T-helper 17 cell (primary cell): ENCODE measurements at places on chromosomes 1 and 21.

DNA sequence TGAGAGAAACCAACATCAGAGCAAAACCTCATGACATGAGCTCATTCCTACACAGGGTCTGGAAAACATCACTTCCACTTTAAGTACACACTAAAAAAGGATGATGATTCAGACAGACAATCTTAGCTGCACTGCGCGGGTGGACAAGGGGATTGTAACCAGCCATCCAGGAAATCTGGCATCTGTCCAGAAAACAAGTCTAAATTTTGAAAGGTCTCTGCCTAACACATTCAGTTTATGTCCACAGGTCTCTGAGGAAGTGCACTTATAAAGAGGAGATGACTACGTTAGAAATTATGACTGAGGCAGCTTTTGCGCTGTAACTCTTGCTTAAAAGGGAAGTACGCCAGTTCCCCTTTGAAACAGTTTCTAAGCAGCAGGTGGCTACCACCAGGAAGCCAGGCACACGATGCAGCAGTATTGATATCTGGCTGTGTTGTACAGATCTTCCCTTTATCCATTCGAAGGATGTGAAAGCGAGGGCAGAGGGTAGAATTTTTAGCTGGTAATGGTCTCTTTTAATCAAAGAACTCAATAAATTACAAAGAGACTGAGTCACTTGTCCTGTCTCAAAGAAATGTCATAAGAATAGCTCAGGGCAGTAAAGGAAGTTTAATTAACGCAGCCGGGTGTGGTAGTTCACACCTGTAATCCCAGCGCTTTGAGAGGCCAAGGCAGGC lies 128.0 kb downstream of the SETD4 start:
- no peak for DNase-seq

DNA sequence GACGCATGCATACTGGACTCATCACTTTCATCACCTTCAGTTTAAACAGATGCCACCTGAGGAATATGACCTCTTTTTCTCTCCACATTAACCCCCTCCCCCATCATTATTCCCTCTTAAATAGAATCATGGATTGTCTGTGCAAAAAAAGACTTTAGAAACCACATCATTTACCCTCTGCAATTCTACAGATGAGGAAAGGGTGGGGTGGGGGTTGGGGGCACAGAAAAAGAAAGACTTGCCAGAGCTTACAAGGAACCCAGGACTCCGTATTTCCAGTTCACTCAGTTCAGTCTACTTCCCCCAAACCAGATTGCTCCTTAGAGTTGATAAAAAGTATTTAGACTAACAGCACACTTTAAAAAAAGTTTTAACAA lies 26.2 kb upstream of the NFIA start:
- no peak for DNase-seq

DNA sequence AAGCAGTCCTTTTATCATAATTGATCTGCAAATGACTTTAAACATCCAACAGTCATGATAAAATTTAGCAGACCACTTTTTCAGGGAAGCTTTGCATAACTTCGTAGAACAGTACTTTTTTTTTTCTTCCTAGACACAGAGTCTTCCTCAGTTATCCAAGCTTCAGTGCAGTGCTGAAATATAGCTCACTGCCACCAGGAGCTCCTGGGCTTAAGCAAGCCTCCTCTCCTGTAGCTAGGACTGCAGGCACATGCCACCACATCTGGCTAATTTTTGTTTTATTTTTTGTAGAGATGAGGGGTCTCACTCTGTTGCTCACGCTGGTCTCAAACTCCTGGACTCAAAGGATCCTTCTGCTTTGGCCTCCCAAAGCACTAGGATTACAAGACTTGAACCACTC lies 3.8 kb downstream of the F13B start:
- no peak for DNase-seq

DNA sequence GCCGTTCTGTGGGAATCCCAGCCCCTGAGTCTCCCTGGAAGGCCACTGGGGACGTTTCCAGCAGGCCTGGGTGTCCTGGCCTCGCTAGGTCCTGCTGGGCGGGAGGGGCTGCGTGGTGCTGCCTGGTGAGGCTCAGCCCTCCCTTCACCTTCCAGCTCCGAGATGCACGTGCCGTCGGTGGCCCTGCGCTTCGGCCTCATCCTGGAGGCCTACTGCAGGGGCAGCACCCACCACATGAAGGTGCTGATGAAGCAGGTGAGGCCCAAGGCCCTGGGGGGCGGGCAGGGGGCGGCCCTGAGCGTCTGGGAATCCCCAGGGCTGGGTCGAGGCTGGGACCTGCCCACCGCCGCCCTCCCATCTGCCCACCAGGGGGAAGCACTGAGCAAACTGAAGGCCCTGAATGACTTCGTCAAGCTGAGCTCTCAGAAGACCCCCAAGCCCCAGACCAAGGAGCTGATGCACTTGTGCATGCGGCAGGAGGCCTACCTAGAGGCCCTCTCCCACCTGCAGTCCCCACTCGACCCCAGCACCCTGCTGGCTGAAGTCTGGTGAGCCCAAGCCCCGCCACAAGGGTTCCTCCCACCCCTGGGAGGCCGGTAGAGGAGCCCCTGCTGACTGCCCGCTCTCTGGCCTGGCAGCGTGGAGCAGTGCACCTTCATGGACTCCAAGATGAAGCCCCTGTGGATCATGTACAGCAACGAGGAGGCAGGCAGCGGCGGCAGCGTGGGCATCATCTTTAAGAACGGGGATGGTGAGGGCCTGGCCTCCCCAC lies 70.3 kb downstream of the PIK3CD start:
- DNase-seq: peak; percentile 74

DNA sequence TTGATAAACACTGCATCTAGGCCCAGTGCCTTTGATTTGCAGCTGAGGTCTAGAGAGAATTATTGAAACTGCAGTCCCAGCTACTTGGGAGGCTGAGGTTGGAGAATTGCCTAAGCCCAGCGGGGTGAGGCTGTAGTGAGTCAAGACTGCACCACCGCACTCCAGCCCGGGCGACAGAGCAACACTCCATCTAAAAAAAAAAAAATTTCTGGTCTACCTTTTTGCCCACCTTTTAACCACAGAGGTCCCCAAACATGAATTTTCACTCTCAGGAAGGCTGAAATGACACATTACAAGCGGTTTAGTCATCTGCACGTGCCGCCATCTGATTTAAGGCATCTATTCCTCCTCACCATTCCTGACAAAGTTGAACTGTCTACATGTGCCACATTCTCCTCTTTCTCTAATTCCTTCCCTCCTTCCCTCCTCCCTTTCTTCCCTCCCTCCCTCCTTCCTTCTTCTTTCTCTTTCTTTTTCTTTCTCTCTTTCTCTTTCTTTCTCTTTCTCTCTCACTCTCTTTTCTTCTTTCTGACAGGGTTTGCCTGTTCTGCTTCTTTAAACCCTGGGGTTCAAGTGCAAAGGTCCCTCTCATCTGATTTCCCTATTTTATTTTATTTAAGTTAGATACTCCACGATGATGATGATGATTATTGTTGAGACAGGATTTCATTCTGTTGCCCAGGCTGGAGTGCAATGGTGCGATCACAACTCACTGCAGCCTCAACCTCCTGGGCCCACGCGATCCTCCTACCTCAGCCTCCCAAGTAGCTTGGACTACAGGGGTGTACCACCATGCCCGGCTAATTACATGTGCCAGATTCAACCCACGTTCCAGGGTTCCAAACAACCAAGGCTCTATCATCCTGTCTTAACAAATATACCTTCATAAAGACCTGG lies 3.0 kb upstream of the SOD1 start:
- no peak for DNase-seq

- no peak for DNase-seq
These were observed 27.4 kb upstream of the FOXD3 start for GRCh38 chr1:63294803-63295594.

DNA sequence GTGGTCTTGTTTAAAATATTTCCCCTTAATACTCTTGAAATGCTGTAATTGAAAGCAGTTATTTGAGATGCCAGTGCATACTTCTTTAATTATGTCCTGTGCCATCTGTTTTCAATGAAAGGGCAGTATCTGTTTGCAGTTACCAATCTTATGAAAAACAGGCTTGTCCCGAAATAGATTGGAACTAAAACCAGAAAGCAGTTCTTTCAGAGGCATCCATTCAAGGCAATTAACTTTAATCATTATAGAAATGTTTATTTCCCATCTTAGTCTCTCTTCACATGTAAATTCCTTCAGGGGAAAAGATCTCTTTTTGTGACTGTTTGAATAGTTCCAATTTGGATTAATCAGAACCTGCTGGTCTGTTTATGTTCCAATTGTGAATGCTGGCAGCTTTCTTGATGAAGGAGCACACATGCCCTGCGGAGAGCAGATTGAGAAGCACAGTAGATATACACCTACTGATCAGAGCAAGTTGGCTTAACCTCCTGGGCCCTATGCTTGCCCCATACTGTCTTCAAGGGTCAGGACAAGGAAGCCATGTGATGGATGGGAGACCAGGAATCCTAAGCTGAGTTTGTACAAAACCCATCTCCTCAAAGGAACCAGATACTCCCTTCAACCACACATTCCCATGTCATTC lies 41.6 kb upstream of the MROH9 start:
- DNase-seq: no peak

GRCh38 chr1:93710499-93711453 lies 29.1 kb upstream of the BCAR3 start:
- DNase-seq: no peak

- no peak for DNase-seq
These were observed 10.2 kb downstream of the SMPDL3B start for GRCh38 chr1:27945020-27945419.

GRCh38 chr21:28627691-28628090 lies 365.0 kb downstream of the LTN1 start:
- no peak for DNase-seq

- DNase-seq: no peak
These were observed 46.2 kb downstream of the GPR3 start for GRCh38 chr1:27438621-27439061.

DNA sequence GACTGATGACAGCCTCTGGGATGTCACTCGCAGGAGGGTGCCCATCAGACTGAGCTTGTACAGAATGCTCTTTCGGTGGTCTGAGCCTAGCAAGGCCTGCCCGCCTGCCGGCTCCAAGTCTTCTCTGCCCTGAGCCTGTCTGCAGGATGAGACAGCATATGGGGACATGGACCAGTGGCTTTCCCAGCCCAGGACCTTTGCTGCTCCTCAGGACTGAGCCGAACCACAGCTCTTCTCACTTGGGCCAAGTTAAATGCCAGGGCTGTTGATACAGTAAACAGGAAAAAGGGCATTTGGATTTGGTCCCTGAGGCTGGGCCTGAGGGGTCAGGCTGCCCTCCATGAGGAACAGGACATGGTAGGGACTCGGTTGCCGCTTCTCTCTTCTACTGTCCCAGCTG lies 64.3 kb upstream of the EPS8L3 start:
- DNase-seq: no peak

- DNase-seq: no peak
These were observed 8.7 kb downstream of the TFF3 start for GRCh38 chr21:42306366-42307035.

- no peak for DNase-seq
These were observed 3.4 kb upstream of the ZNF678 start for GRCh38 chr1:227559926-227560325.

GRCh38 chr1:9960706-9961562 lies 17.7 kb downstream of the NMNAT1 start:
- DNase-seq: no peak

GRCh38 chr1:185483664-185484450 lies 166.8 kb upstream of the IVNS1ABP start:
- no peak for DNase-seq

- DNase-seq: no peak
These were observed 23.6 kb downstream of the KCND3 start for GRCh38 chr1:111965781-111966443.

DNA sequence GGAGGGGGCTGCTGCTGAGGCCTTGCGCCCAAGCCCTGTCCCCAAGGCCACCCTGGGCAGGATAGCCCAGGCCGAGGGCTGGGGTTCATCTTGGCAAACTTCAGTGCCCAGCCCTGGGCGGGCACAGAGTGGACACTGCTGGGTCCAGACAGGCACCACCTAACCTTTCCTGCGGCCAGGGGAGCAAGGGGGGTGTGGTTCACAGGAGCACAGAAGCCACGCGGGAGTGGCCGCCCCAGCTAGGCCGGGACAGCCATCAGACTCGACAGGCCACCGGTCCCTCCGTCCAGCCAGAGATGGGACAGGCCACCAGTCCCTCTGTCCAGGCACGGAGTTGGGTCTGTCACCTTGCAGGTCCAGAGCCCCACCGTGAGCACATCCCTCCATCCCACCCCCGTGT lies 28.9 kb downstream of the ARHGEF16 start:
- no peak for DNase-seq

DNA sequence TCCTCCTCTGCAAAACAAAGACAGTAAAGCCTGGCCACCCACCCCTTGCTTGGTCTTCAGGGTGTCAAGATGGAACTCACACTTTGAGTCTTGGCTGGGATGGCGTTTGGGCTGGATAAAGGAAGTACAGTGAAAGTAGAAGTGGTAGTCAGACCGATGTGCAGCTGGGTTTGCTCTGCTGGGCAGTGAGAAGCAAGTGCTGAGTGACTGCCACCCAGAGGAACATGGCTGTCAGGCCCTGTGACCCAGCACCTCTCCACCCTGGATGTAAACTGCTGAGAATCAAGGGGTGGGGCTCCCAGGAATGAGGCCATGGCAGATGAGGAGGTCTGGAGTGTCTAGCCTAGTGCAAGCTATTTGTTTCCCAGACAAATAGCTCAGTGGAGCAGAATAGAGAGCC lies 51.2 kb downstream of the POFUT2 start:
- no peak for DNase-seq

- DNase-seq: no peak
These were observed 79.9 kb downstream of the FHAD1 start for GRCh38 chr1:15326691-15327588.

DNA sequence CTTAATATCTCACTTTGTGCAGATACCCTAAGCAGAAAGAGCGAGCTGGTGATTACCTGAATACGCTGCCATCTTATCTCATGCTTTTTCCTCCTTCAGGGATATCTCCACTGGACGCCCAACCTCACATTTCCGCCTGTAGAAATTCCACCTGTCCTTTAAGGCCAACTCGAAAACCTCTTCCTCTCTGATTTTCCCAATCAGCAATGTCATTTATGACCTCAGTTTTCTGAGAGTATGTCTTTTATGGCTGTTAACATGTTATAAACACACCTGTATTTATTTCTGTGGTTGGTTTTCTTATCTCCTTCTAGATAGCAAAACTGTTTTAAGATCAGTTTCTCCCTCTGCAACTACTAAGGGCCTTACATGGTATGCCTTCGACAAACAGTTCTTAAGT lies 41.1 kb downstream of the CD34 start:
- no peak for DNase-seq

GRCh38 chr1:31981972-31982371 lies 31.7 kb upstream of the KHDRBS1 start:
- no peak for DNase-seq

DNA sequence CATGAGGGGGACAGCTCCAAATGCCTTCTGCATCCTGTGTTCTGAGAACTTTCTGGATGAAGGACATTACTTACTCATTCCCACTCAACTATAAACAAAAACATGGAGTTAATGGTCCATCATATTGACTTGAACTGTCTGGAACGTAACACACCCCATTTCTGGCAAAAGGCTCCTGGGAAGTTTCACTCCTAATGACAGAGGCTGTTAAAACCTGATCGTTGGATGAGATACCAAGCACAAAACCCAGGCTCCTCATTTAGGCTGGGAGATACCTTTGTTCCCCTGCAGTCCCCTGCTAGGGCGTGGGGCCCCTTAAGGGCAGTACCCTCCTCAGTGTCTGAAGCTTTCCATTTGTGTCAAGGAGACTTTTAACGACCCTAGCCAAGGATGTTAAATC lies 78.9 kb downstream of the RHOU start:
- DNase-seq: no peak
